NCI-H2029 treated with DMSO at 0.1 percent for 48 hours (cell line): ENCODE measurements at places on chromosomes 16 and 17.

- DNase-seq, result peak; percentile 91
Measured at GRCh38 chr16:84718-85406, 6.8 kb downstream of the MPG start.

DNA sequence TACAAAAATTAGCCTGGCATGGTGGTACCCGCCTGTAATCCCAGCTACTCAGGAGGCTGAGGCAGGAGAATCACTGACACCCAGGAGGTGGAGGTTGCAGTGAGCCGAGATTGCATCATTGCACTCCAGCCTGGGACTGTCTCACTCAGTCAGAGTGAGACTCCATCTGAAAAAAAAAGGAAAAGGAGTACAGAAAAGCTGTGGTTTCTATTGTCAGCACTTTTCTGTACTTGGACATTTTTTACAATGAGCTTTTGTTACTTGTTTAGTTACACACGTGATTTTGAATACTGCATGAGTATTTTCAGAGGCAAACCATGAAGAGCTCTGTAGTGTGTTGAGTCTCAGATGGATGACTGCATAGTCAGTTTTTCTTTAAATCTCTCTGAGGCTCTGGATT lies 26.3 kb downstream of the ZC3H18 start:
- no peak for DNase-seq

DNA sequence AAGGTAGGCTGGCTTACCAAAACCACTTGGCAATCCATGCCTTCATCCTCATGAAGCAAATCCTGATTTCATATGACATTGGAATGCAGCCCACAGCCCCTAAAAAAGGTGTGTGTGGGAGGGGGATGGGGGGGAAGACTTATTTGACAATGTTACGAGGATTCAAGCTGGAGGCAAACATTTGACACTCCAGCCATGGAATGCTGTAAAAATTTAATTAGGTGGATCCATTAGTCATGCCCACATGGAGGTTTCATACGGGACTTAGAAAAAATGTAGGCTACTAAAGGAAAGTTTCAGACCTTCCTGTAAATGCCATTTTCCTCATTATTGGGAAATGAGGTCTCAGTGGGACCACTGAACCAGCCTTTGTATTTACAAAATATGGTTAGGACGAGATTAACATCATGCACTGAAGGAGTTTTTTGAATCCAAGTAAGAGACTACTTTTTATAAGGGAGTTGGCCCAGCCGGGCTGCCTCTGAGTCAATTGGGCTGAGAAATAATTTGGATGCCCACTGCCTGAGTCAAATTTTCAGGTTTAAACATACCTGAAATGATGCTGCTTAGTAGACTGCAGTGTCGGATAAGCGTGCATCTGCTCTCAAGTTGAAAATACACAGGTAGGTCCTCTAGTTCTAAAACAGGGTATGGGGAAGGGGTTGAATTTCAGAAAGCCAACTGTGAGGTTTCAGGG lies 44.6 kb upstream of the MAF start:
- no peak for DNase-seq

- DNase-seq, result peak; percentile 53
Measured at GRCh38 chr16:54193665-54194333, 92.8 kb downstream of the IRX3 start.

DNA sequence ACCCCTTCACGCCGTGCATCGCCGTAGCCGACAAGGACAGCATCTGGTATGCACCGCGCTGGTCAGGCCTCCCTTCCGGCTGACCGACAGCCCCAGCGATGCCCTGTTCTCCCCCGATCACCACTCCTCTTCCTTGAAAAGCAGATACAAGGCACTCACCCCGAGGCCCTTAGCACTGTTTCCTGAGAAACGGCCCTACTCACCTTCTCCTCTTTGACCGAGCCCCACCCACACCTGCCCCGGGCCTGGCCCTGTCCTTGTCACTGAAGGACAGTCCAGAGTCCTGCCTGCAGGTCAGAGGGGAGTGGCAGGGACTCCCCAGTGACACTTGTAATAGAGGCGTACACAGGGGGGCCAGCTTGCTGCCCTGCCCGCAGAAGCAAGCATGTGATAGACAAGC lies 45.9 kb upstream of the CHMP6 start:
- no peak for DNase-seq

GRCh38 chr16:79104567-79104966 lies 496.0 kb downstream of the MAF start:
- DNase-seq, result no peak

DNA sequence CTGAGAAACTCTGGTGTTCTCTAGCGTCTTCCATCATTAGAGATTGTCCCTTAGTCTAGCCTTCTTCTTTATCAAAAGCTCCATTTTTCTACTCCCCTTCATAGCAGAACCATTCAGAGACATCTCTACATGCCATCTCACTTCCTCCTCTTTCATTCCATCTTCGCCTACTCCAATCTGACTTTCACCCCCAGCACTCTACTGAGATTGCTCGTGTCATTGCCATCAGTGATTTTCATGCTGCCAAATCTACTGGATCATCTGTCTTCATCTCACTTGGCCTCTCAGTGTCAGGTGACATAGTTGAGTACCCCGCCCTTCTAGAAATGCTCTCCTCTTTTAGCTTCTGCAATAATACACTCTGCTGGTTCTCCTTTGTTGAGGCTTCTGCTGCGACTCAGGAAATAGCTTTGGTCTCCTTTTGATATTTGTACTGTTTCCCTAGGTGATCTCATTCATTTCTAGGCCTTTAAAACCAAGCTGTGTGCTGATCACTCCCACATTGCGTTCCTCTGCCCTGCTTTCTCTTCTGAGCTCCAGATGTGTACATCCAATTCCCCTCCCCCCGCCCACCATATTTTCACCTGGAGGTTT lies 119.1 kb downstream of the FTO start:
- DNase-seq, result peak; percentile 10

GRCh38 chr17:79779084-79779529 lies 1.2 kb downstream of the CBX2 start:
- DNase-seq, result no peak

GRCh38 chr17:72714357-72714966 lies 378.0 kb downstream of the SLC39A11 start:
- no peak for DNase-seq

GRCh38 chr17:20242271-20242670 lies 225.1 kb downstream of the LGALS9B start:
- DNase-seq, result no peak

- no peak for DNase-seq
Measured at GRCh38 chr16:2048116-2048543, 345 bp downstream of the TSC2 start.

GRCh38 chr17:67168496-67168895 lies 76.5 kb downstream of the HELZ start:
- DNase-seq, result no peak

GRCh38 chr17:27217631-27218030 lies 76.3 kb upstream of the WSB1 start:
- DNase-seq, result no peak

- DNase-seq, result no peak
Measured at GRCh38 chr17:19456016-19456927, 45.2 kb downstream of the RNF112 start.

- peak; percentile 95 for DNase-seq
Measured at GRCh38 chr16:4021070-4021779, 95.0 kb downstream of the ADCY9 start.

DNA sequence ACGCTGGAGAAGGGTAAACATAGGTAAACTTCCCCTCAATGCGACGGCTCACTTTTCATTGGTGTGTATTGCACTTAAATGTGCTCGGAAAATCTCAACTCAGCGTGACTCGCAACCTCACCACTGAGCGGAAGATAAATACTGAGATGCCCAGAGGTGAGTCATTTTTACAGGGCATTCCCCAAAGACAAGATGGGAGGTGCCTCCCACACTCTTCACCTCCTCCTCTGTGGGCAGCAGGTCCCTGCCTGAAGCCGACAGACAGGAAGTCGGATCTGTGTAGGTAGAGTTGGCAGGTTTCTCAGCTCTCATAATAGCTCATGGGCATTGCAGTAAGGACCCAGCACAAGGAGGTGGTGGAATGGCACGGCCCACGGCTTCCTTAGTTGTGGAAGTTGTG lies 274.6 kb upstream of the HSBP1 start:
- peak; percentile 44 for DNase-seq

DNA sequence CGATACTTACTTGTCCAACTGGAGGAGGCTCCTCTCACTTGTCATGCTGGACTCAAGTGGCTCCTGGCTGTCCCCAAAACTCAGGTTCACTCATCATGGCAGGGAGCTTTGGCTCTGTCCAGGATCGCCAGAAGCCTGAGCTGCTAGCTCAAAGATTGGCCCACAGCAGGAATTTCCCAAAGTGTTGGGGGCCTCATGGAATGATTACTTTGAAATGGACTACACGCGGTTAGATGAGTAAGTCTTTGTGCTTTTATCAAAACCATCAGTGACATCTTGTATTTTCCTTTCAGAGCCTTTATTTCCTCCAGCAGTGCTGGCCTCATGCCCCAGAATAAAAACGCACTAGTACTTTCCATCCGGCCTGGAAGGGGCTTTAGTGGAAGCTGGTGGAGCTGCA lies 29.2 kb upstream of the PHB1 start:
- no peak for DNase-seq

GRCh38 chr16:8951447-8952280 lies 12.0 kb downstream of the USP7 start:
- DNase-seq, result no peak

GRCh38 chr17:77481476-77482374 lies 341.0 kb downstream of the SEC14L1 start:
- no peak for DNase-seq

- peak; percentile 57 for DNase-seq
Measured at GRCh38 chr17:8189711-8190477, at the start of gene BORCS6. Gene BORCS6 (minus strand): TSS chr17:8190180. CDS start chr17:8190140, 40 bp downstream.

DNA sequence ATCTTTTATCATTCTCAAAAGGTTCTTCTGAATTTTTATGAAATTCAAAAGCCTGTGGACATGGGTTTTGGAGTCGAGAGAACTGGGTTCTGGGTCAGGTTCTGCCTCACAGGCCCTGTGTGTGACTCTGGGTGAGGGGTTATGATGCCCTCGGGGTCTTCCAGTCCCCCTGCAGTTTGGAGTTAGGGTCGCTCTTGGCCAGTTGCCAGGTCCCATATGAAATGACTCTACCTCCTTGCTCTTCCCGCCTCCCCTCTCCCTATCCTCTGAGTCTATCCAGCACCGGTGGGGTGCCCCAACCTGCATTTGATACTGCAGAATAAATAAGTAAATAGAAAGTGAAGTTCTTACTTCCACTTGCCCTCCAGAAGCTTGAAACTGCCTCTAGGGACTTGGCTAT lies 54.1 kb downstream of the ZDHHC7 start:
- no peak for DNase-seq

DNA sequence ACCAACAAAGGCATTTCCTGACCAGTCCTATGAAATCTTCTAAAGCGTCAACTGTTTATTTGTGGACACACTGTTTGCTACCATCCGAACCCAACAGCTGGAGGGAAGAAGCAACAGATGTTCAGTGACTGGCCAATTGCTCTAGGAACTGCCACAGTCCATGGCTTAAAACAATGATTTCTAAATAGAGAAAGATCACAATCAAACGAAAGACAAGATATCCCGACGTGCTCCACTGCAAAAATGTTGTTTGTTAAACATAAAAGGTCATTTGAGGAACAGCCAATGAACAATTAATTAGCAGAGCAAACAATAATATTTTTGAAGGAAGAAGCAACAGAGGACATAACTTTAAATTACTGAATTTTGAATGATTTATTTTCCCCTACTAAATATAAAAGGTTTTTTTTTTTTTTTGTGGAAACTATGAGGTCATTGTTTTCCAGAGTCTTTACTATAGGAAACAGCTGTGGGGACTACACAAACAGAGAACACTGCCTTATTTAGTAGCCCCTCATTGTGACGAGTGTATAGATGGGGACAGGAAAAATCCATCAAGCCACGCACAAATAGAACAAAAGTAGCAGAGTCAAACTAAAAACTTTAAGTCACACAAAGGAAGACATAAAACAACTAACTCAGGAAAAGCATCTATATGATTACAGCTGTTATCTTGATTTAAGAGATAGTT lies 17.2 kb downstream of the USP31 start:
- DNase-seq, result peak; percentile 51

DNA sequence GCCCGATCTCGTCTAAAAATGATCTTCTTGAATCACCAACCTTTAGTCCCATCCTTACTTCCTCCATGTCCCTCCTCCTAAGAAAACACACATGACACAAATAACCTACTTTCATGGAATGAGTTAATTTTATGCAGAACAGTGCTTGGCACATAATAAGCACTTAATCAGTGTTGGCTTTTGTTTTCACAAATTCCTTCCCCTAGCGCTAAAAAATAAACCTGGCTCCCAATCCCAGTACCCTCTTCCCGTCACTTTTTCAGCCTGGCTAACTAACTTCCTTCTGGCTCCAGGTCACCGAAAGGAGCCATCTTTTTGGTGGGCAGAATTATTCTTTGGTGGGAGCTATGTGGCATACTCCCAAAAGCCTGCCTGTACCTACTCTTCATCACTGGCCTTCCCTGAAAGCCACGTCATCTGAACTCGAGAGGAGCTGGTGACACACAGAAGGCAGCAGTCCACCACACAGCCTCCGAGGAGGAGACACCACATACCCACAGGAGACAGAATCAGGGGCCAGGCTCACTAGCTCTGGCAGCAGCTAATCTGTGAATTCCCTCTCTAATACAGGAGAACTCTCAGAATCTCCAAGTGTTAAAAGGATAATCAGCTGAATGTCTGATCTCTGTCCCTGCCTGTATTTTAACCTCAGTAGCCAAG lies 114.5 kb downstream of the SMG6 start:
- no peak for DNase-seq
